ENCODE measurements at places on chromosomes 4 and X.

DNA sequence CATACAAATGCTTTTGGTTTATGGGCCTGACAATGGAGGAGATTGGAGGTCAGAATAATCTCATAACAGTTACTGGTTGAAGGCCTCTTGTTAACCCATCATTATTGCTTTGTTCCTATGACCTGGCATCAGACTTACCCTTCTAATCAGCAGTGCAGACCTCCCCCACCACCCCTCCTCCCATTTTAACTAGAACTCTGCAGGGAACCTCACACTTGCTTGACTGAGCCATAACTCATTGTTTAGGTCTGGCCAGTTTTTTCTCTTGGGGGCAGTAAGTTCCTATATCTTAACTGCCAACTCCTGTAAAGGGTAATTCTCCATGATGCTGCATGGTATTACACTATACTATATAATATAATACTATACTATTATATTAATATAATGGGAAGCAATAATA is 609.3 kb downstream of the IL1RAPL1 start:
- peak; percentile 11 for DNase-seq

DNA sequence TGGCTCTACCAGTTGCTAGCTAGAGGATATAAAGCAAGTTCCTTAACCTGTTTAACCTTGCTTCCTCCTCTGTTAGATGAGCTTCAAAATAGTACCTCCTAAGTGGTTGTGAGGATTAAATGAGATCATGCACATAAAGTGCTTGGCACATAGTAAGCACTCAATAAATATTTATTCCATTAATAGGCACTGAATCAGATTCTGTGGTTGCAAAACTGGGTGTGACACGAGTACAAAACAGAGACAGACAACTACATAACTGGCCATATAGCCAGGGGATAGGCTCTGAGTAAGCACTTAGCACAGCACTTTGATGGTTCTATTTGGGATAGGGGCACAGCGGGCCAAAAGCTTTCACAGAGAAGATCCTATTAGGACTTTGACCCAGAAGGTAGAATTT is 150.3 kb downstream of the RELL1 start:
- no peak for DNase-seq

GRCh38 chr4:80809039-80809729 is 221.3 kb upstream of the BMP3 start:
- no peak for DNase-seq

DNA sequence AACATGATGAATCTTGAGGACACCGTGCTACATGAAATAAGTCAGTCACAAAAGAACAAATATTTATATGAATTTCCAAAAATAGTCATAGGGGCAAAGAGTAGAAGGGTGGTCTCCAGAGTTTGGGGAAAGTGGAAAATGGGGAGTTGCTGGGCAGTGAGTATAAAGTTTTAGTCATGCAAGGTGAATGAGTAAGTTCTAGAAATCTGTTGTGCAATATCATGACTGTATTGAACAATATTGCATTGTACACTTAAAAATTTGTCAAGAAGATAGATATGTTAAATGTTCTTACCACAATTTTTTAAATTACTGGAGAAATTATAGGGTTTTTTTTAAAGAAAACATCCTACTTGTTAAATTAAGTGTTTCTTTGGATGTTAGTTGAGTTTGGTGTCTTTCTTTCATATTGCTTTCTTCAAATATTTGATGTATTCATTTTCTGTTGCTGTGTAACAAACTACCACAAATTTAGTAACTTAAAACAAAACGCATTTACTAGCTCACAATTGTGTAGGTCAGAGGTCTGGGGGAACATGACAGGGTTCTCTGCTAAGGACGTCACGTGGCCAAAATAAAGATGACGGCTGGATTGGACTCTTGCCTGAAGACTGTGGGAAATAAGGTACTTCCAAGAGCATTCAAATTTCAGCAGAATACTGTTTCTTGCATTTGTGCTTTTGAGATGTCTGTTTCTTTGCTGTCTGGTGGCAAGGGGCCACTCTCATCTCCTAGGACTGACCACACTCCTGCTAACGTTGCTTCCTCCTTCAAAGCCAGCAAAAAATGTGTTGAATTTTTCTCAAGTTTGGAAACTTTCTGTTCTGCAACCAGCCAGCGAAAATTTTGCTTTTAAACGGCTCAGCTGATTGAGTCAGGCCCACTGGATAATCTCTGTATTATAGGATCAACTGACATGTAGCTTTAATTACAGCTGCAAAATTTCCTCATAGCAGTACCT is 76.7 kb downstream of the CPEB2 start:
- DNase-seq = no peak

DNA sequence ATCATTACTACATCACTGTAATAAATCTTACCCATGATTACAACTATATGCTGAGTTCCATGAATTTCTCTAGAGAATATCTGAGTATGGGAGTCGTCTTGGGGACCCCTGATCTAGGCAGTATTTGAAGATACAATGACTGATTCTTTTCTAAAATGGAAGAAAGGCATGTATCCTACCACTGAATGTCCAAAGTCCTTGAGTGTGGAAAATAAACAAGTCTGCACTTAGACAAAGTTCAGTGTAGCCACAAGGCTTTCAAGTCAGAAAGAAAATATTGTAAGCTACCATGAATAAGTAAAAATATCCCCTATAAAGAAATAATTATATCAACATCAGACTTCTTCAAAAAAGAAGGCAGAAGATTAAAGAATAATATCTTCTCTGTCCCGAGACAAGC is 42.4 kb downstream of the ZNF674 start:
- DNase-seq = no peak

- DNase-seq = no peak
These were observed 1177.6 kb downstream of the ADGRL3 start for GRCh38 chr4:62377700-62378099.

DNA sequence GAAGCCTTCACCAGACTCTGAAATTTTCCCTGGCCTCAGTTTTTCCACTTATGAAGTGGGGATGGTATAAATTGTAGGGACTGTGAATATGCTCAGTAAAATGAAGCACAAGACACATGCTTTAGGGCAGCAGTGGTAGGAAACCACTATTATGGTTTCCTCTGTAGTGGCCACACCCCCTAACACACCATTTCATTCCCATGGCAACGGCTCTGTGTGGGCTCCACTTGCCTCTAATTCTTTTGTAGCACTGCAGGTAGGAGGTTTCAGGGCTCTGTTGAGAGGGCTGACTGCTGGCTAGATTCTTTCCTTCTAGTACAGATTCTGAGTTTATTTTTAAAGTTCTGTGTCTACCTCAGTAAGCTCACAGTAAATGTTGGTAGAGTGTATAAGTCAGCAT is 3.5 kb upstream of the VMA21 start:
- peak; percentile 72 for DNase-seq

DNA sequence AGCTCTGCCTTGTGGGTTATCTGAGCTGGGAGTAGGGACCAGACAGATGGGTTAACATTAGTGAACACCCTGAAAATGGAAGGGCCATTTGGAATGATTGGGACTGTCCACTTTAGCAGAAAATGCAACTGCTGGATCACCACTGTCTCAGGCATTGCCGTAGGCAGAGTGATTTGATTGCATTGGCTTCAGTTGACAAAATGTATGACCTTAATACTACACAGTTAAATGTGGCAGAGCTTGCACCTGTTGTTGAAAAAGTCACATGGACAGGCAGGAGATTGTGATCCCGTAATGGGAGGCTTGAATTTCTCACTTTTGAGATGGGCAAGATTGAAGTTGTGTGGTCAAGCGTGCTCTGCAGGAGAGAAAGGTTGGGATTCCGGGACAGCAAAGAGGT is 166.5 kb upstream of the PUDP start:
- DNase-seq = no peak

GRCh38 chr4:40953283-40954087 is 203.7 kb downstream of the NSUN7 start:
- DNase-seq = peak; percentile 18

DNA sequence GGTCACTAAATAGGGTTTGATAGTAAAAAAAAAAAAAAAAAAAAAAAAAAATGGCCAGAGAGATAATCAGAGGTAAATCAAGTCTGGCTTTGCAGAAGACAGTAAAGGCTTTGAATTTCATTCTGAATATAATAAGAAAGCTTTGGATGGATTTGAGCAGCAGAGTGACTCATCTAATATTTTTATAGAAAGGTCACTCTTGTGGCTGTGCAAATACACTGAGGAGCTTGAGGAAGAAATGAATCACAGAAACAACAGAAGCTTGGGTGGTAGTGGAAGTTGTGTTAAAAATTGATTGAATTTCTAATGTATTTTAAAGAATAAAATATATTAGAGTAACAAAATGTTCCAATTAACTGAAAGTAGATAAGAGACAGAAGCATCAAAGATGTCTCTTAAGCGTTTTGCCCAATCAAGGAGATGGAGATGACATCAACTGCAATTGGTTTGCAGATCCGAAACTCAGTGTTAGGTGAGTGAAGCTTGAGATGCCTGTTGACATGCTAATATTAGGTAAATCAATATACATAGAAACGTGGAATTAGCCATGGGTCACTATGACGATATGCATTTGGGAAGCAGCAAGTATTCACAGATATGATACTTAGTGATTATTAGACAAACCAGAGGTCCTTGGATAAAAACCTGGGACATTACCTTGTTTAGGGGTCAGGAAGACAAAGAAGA is 280.5 kb downstream of the GPM6A start:
- no peak for DNase-seq

DNA sequence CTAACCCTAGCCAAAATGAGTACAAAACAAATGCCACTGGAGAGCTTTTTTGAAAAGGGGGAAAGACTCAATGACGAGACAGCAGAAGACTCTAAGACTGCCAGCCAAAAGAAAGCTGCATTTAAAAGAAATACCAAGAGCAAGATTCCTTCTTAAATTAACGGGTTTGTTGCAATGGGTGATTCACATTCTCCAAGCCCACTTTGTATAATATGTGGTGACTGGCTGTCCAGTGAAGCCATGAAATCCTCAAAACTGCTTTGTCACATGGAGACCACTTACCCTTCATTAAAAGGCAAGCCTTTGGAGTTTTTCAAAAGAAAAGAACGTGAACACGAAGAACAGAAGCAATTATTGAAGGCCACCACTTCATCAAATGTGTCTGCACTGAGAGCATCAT is 68.2 kb downstream of the MRPL1 start:
- DNase-seq = no peak

- DNase-seq = no peak
These were observed 30.6 kb upstream of the TMEM184C start for GRCh38 chr4:147586637-147587036.

DNA sequence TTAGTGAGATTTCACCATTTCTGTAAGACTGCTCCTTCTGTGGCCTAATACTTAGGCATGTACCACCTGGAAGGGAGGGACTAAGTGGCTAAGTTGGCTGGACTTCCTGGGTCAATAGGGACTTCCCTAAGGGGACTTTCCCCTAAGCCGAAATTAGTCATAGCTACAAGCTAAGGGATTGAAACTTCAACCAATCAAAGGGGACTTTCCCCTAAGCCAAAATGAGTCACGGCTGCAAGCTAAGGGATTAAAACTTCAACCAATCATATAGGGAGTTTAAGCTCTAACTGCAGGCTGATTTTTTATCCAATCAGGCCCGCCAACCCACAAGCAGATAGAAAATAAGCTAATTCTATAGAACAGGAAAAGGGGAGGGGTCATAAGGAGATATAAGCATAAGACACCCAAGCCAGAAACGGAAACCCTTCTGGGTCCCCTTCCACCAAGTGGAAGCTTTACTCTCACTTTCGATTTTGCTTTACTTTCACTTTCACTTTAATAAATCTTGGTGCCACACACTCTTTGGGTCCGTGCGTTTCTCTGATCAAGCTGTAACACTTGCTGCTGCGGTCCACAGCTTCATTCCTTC is 382.8 kb downstream of the KLHL4 start:
- DNase-seq = no peak

DNA sequence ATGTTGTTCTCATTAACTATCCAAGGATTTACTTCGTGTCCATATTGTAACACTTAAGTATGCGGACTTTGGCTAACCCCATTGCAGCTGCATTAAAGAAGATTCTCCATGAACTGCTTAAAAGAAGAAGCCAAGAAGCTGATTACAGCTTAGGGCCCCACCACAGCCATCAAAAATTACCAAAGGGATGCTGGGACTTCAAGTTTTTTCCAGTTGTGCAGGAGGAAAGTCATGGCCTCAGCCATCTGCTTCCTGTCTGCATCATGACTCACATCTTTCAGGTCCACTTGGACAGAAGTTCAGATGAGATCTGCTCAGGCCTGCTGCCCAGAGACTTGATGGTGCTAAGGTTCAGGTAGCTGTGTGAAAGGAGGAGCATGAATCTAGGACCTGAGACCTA is 38.8 kb upstream of the CAPN6 start:
- DNase-seq = no peak

DNA sequence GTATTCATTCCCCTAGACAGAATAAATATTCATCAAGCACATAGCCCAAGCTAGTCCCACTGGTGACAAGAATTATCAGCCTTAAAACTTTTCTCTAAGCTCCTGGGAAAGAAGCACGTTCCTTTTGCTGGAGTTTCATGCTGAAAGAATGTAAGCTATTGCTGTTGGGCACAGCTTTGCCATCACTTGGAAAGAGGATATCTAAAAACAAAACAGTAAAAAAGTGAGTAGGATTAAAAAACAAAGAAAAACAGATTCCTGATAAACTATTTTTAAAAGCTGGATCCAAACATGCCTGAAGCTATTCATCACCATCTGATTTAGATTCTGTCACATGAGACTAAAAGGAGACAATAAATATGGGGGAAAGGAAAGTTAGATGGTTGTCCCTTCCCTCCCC is 176.8 kb downstream of the SCFD2 start:
- DNase-seq = no peak

DNA sequence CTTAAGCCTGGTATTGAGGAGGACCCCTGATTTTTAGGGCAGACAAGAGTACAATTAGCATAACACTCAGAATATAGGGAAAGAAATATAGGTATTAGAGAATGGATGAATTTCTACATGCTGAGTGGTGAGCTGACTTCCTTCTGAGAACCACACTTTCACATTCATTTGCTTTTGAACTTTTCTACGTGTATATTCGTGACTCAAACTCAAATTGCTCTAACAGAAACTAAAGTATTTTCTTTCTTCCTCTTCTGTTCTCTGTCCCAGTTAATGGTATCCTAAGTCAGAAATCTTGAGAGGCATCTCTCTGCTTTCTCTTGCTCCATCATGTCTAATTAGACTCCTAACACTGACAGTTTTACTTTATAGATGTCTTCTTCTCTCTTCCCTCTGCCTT is 103.2 kb upstream of the CITED1 start:
- DNase-seq = no peak

DNA sequence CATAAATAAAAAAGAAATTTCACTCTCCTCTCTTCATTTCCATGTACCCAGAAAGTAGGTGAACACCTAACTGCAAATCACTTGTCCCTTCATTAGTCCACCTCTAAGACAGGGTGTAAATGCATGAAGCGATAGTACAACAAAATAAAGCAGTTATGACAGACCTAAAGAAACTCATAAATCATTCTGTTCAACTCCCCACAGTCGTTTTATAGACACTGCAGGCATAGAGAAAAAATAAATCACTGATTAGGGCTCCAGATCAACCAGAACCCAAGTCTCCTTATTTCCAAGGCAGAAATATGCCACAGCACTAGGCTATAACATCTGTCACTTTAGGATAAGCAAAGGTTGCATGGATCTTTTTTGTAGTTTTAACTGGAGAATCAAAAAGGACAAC is 3.0 kb downstream of the RASGEF1B start:
- no peak for DNase-seq

GRCh38 chrX:154011376-154012335 is 8.0 kb downstream of the IRAK1 start:
- DNase-seq = no peak

Data from neural progenitor cell (in vitro differentiated cells).